Suppressor macrophage (primary cell): ENCODE measurements at places on chromosomes 6 and 20.

DNA sequence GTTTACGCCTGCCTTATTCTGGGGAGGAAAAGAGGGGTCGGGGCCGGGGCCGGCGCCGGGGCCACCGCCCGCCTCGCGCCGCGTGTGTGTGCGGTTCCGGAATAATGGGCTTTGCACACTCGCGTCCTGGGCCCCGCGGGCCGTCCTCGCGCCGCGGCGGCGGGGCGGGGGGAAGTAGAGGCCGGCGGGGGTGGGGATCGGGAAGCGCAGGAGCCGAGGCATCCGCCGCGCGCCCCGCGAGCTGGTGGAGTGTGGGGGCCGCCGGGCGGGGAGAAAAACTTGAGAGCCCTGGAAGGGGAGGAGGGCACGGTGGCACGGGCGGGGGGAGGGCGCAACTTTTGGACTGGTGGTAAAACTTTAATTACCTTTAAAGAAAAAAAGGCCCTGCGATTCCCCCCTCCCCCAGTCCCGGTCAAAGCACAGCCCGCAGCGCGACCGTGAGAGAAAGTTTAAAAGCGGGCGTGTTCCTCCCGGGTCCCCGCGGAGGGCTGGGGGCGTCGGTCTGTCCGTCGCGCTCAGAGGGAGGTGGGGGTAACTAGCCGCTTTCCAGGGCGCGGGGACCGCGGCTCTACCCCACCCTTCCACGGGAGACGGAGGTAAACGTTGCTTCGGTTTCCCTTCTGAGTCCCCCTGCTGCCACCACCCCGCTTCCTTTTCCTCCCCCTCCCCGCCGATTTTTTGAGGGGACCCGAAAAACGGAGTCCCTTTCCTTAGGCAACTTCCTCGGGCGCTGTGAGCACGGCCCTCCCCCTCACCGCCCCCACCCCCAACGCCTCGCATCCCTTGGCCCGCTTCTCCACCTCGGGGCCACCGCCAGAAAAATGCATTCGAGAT lies 1.9 kb downstream of the L3MBTL3 start:
- DNase-seq, result peak; percentile 80

GRCh38 chr6:23316931-23317330 lies 747.6 kb downstream of the HDGFL1 start:
- no peak for DNase-seq

GRCh38 chr6:53930330-53930729 lies 135.5 kb downstream of the LRRC1 start:
- no peak for DNase-seq

GRCh38 chr6:159282421-159282820 lies 113.2 kb downstream of the FNDC1 start:
- DNase-seq, result no peak

GRCh38 chr6:152552616-152553209 lies 84.4 kb downstream of the SYNE1 start:
- peak; percentile 70 for DNase-seq

GRCh38 chr6:137867685-137868509 lies 838 bp downstream of the TNFAIP3 start:
- peak; percentile 20 for DNase-seq

DNA sequence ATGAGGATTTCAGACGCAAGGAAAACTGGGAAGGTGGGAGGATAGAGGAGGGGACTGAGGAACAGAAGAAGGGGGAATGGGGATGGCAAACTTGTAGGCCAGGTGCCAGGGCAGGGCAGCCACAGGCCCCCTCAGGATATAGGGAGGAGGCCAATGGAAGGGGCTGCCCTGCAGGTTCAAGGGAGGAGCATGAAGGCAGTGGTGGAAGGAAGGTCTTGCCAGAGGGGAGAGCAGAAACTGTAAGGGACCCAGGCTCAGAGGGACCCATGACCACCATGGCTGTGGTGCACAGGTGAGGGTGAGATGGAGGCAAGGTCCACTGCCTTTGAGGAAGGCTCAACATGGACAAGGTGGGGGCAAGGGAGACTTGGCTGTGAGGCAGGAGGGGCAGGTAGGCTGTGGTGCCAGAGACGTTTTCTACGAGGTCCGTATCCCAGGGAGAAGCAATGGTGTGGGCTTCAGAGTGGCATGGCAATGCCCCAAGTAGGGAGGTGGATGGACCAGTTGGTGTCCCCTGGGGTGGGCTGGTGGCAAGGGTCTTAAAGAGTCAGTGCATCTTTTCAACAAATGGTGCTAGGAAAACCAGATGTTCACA lies 22.7 kb downstream of the HLA-F start:
- no peak for DNase-seq

DNA sequence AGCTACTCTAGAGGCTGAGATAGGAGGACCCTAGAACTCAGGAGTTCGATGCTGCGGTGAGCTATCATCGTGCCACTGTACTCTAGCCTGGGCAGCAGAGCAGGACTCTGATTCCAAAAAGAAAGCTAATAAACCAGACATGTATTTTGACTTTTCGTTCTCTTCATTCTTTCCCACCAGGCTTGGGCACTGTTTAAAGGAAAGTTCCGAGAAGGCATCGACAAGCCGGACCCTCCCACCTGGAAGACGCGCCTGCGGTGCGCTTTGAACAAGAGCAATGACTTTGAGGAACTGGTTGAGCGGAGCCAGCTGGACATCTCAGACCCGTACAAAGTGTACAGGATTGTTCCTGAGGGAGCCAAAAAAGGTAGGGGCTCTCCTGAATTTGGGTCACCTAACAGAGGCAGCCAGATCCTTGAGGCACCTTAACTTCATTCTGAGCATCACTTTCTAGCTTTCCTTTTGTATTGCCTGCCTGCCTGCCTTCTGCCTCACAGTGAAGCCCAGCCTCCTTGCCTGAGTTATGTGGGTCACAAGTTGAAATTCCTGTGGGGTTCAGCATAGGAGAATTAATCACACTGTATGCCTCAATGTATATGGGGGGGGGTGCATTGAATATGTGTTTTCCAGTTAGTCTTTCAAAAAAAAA lies 3.2 kb downstream of the IRF4 start:
- DNase-seq, result no peak

DNA sequence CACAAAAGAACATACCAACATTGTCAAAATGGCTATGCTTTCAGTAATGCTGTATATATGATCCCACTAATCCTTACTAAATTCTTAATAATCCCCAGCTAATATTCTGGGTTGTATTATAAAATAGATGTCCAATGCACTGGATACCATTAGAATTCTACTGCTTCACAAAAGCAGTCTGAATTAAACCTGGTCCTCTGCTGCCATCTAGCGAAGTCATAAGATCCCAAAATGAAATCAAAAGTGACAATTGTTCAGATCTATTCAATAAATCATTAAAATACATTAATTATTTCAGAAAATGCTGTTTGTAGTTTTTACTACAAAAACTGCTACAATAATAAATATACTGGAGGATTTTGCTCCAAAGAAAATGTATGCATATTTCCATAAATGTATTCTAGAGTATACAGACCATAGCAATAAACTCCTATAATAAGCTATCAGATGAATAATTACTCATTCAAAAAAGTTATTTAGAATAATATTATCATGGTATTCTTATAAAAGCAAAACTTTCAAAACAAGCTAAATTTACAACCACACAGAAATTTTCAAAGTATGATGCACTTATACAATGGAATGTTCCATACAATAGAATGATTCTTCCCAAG lies 92.6 kb downstream of the RNGTT start:
- peak; percentile 71 for DNase-seq

GRCh38 chr6:17987697-17988421 lies 424 bp upstream of the KIF13A start:
- peak; percentile 68 for DNase-seq

- DNase-seq, result no peak
These were observed 32.1 kb downstream of the TXNDC5 start for GRCh38 chr6:7878401-7878964.

GRCh38 chr6:147510929-147511590 lies 2.6 kb downstream of the SAMD5 start:
- DNase-seq, result no peak

- no peak for DNase-seq
These were observed 539.4 kb upstream of the BTBD3 start for GRCh38 chr20:11378252-11378651.

- DNase-seq, result no peak
These were observed 230.0 kb downstream of the TTLL2 start for GRCh38 chr6:167554854-167555253.

GRCh38 chr20:58684291-58684690 lies 8.3 kb upstream of the NPEPL1 start:
- DNase-seq, result no peak

DNA sequence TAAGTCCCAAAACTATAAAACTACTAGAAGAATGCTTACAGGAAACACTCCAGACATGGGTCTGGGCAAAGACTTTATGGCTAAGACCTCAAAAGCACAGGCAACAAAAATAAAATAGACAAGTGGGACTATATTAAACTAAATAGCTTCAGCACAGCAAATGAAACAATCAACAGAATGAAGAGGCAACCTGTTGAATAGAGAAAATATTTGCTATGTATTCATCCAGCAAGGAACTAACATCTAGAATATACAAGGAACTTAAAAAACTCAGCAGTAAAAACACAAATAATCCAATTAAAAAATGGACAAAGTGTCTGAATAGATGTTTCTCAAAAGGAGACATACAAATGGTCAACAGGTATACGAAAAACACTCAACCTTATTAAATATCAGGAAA lies 30.4 kb downstream of the HLA-G start:
- no peak for DNase-seq

- no peak for DNase-seq
These were observed 4.5 kb downstream of the NCOA6 start for GRCh38 chr20:34820805-34821578.

DNA sequence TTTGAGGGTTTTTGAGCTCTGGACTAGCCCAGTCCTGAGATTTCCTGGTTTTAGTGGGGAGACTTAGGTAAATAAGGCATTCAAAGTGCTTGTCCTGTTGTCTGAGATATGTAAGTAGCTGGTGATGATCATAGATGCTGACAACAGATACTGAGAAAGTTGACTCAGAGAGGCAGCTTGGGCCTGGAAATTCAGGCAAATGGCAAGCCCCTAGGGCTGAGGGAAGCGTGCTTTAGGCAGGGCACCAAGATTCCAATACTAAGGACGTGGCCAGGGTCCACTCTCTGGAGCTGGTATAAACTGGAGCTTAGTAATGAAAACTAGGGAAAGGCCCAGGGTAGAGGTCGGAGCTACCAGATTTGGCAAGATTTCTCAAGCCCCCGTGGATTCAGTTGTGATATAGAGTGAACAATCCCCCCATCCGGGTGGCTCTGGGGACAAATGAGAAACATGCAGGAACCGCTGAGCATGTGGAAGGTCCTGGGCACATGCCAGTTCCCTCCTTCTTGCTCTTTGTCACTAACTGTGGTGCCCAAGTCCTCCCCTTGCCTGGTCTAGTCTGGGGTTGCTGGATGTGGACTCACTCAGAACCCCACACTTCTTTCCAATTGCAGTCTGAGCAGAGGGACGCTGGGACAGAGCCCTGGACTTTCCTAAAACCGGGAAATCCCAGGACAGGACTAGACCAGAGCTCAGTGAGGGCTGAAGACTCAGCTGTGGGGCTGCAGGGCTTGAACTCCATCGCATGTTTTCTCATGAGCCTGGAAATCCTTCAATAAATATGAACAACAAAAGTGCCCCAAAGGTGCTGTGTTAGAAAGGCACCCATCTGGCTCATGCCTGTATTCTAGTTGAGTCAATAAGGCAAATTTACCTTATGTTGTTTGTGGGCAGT lies 10.3 kb downstream of the SLC22A3 start:
- DNase-seq, result no peak

- no peak for DNase-seq
These were observed 251.2 kb downstream of the BCKDHB start for GRCh38 chr6:80357674-80358073.

DNA sequence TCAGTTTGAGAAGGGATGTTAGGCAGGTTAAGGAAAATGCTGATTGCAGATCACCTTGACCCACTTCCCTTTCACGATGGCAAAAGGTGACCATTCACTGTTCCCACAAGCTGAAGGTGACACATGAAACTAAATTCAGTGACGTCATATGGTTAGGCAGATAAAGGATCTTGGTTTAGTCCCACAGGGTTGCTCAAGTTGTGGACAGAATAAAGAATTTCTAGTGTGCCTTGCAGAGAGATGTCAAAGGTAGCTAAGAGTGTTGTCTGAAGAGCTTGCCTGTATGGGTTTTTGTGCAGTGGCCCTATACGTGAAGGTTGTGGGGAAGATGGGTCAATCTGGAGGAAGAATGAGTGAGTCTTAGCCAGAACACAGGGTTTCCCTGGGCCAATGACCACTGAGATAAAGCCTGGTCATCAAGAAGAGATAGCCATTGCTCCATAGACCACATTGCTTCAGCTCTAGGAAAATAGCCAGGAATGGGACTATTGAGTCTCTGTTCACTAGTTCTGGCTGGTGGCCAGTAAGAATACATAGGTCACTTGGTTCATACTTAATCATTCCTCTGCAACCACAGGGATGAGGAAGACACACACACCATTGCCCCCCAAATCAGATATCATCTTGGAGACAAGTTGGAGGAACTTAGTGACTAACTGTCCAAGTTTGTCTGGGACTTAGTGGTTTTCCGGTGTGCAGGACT lies 148.5 kb upstream of the ATXN1 start:
- DNase-seq, result no peak

GRCh38 chr20:44582311-44583025 lies at the start of gene PKIG:
Gene PKIG, plus strand, starts transcription at chr20:44582579. Its CDS starts 31,978 bp downstream, at chr20:44614557.
- peak; percentile 34 for DNase-seq

DNA sequence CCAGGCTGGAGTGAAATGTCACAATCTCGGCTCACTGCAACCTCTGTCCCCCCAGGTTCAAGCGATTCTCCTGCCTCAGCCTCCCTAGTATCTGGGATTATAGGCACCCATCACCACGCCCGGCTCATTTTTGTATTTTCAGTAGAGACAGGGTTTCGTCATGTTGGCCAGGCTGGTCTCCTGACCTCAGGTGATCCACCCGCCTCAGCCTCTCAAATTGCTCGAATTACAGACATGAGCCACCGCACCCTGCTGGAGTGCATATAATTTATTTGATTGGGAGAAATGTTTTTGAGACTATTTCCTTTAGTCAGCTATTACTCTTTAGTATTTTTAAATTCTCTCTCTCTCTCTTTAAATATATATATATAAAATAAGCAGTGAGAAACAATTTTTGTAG lies 29.8 kb downstream of the FAM83B start:
- no peak for DNase-seq

GRCh38 chr20:6277661-6278240 lies 154.9 kb upstream of the FERMT1 start:
- DNase-seq, result no peak

GRCh38 chr20:61853073-61854005 lies 212.3 kb downstream of the TAF4 start:
- no peak for DNase-seq

DNA sequence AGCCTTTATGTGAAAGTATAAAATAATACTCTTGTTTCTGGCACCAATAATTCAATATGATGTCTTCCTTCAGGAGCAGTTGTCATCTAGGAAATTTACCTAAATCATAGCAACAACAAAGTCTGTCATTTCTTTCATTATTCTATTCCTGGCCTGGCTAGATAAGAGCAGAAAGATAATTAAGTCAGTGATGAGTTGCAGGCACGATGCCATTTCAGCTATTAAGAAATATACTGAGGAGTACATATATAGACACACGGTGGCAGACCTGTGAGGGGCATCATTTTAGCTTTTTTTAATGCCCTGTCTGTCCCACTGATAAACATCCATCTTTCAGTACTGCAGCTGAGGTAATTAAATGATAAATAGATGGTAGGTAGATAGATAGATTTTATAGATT lies 756.1 kb upstream of the EPHA7 start:
- DNase-seq, result no peak

GRCh38 chr6:118197539-118197938 lies 290.5 kb downstream of the SLC35F1 start:
- DNase-seq, result no peak

- DNase-seq, result no peak
These were observed 98.6 kb upstream of the RIN2 start for GRCh38 chr20:19659448-19659847.
